ENCODE measurements at places on chromosomes 1 and 21. TPM values are rescaled to one million over a fixed set of nuclear protein-coding genes. Genes with fewer than 3 reads are reported as not detected.

Gene TINAGL1
- total RNA-seq = 2.6 TPM

Gene LMOD1
- total RNA-seq = 0.31 TPM

DNA sequence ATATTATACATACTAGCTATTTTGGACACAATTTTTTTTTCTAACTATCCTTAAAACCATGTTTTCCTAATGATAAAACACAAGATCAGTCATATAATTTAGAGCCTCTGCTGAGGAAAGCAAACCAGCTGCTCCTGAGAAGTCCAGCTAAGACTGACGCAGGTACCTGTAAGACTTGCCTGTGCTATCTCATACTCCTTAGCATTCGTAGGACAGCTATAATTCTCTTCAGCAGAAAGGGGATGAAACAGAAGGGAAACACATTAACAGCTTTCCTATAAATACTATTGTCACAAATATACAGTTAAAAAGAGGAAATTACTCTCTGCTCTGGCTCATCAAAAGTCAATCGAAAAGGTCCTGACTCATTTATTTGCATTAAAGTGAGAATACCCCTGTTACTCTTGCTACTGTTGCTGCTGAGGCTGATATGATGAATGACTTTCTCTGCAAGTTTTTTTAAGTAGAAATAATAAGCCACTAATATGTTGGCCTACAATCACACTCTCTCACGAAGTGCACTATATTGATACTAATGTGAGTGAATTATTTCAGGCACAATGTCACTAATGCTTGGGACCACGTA lies 757.1 kb downstream of the KCNT2 start:
- H3K27me3 ChIP-seq = no peaks in the 10 kb centered on the region
- DNase-seq = no peak
- no peaks in the 10 kb centered on the region for H3K36me3 ChIP-seq
- H3K4me3 ChIP-seq = no peak overlapping the region
- no peak overlapping the region for H3K27ac ChIP-seq

GRCh38 chr1:2382621-2383361 lies 8.6 kb downstream of the MORN1 start:
- H3K27ac ChIP-seq = no peak overlapping the region
- DNase-seq = peak; percentile 93
- H3K4me1 ChIP-seq = no peaks in the 10 kb centered on the region
- peaks cover 11% of the 10 kb centered on the region for H3K36me3 ChIP-seq
- H3K27me3 ChIP-seq = no peaks in the 10 kb centered on the region

Gene KCNN3
- total RNA-seq = 0.54 TPM

Gene CSF3R
- total RNA-seq = 1.1 TPM

GRCh38 chr1:155061381-155062150 lies 2.0 kb upstream of the EFNA4 start:
- H3K4me3 ChIP-seq = no peak overlapping the region
- H3K4me1 ChIP-seq = peaks cover 11% of the 10 kb centered on the region
- peaks cover 7% of the 10 kb centered on the region for H3K27me3 ChIP-seq

GRCh38 chr1:201537028-201537427 lies 1.9 kb upstream of the NAV1 start:
- H3K4me1 ChIP-seq = no peaks in the 10 kb centered on the region
- no peaks in the 10 kb centered on the region for H3K36me3 ChIP-seq
- no peak overlapping the region for H3K4me3 ChIP-seq
- DNase-seq = no peak
- peaks cover 36% of the 10 kb centered on the region for H3K27me3 ChIP-seq

- no peaks in the 10 kb centered on the region for H3K36me3 ChIP-seq
- no peak for DNase-seq
- no peak overlapping the region for H3K4me3 ChIP-seq
- H3K27me3 ChIP-seq = peaks cover 95% of the 10 kb centered on the region
Measured at GRCh38 chr1:114092186-114093062, 61.2 kb downstream of the SYT6 start.

Gene C8B
- not detected for total RNA-seq

- no peak overlapping the region for H3K27ac ChIP-seq
- H3K36me3 ChIP-seq = no peaks in the 10 kb centered on the region
- no peak overlapping the region for H3K4me3 ChIP-seq
- no peak for DNase-seq
- H3K4me1 ChIP-seq = no peaks in the 10 kb centered on the region
Measured at GRCh38 chr1:217363319-217363718, 267.6 kb downstream of the GPATCH2 start.

GRCh38 chr1:36081926-36082485 lies 1.9 kb upstream of the TEKT2 start:
- no peaks in the 10 kb centered on the region for H3K27me3 ChIP-seq
- no peaks in the 10 kb centered on the region for H3K36me3 ChIP-seq
- H3K4me1 ChIP-seq = no peaks in the 10 kb centered on the region
- no peak overlapping the region for H3K4me3 ChIP-seq
- no peak overlapping the region for H3K27ac ChIP-seq

GRCh38 chr1:64894438-64895196 lies 71.7 kb downstream of the JAK1 start:
- peaks cover 7% of the 10 kb centered on the region for H3K4me1 ChIP-seq
- no peaks in the 10 kb centered on the region for H3K27me3 ChIP-seq
- H3K27ac ChIP-seq = no peak overlapping the region
- no peaks in the 10 kb centered on the region for H3K36me3 ChIP-seq
- no peak overlapping the region for H3K4me3 ChIP-seq
- no peak for DNase-seq

Gene CHI3L2
- total RNA-seq = not detected

DNA sequence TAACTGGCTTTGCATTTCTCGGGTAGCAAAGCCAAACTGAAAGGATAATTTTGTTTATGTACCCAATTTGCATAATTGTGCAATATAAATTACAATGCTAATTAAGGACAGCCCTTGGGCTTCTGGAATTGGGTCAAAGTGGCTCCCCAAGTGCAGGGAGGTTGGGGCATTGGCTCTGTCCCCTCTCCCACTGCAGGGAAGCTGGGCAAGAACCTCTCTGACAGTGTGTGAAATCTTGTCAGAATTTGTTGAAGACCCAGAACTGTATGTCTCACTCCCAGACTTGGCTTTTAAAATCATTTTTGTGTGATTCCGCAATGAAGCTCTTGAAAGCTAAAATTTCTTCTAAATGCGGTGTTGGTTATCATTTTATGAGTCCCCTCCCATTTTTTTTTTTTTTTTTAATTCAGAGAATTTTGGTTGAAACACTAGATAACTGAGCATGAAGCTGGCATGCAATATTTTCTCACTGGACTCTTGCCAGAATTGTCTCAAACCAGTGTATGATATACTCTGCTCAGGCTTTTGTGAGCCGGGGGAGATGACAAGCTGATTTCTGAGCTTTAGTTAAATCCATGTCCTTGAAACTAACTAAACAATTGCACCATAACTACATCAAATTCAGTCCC lies 878.9 kb upstream of the CXADR start:
- no peak overlapping the region for H3K4me3 ChIP-seq
- no peaks in the 10 kb centered on the region for H3K27me3 ChIP-seq
- no peak overlapping the region for H3K27ac ChIP-seq
- no peak for DNase-seq
- H3K36me3 ChIP-seq = no peaks in the 10 kb centered on the region
- H3K4me1 ChIP-seq = no peaks in the 10 kb centered on the region

GRCh38 chr1:191222206-191222605 lies 744.5 kb upstream of the BRINP3 start:
- H3K36me3 ChIP-seq = no peaks in the 10 kb centered on the region
- H3K27me3 ChIP-seq = no peaks in the 10 kb centered on the region
- DNase-seq = no peak

GRCh38 chr1:240582953-240583352 lies 29.0 kb downstream of the GREM2 start:
- H3K27ac ChIP-seq = no peak overlapping the region
- no peak overlapping the region for H3K4me3 ChIP-seq
- DNase-seq = no peak
- H3K36me3 ChIP-seq = peaks cover 28% of the 10 kb centered on the region
- no peaks in the 10 kb centered on the region for H3K27me3 ChIP-seq
